ENCODE measurements at places on chromosomes 13 and 19.

- peak; percentile 45 for DNase-seq
These were observed 529.3 kb downstream of the IRS2 start for GRCh38 chr13:109256866-109257760.

DNA sequence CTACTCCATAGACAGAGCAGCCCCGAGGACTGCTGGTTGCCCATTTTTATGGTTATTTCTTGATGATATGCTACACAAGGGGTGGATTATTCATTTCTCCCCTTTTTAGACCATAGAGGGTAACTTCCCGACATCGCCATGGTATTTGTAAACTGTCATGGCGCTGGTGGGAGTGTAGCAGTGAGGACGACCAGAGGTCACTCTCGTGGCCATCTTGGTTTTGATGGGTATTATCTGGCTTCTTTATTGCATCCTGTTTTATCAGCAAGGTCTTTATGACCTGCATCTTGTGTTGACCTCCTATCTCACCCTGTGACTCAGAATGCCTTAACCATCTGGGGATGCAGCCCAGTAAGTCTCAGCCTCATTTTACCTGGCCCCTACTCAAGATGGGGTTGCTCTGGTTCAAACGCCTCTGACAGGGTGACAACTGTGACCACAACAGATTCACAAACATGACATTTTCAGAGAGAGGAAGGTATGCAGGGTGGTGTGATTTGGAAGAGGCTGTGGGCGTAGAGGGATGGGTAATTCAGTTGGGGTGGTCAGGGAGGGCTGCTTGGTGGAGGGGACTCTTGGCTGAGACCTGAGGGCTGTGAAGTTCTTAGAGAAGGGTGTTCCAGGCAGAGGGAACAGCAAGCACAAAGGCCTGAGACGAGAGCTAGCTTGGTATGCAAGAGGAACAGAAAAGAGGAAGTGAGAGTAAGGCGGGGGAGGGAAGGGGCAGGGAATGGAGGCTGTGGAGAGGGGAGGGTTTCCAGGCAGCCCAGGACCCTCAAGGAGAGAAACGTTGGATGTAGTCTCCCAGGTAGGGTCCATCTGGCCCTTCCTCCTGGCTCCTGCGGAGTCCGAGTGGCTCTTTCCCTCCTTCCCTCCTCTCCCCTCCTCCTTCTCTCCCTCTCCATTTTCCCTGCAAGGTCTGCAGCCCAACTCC is 23.5 kb downstream of the FAM187B start:
- no peak for DNase-seq

GRCh38 chr19:57161985-57162539 is 5.2 kb downstream of the DUXA start:
- no peak for DNase-seq

GRCh38 chr19:35955881-35956634 is 19.9 kb downstream of the LRFN3 start:
- DNase-seq = no peak

DNA sequence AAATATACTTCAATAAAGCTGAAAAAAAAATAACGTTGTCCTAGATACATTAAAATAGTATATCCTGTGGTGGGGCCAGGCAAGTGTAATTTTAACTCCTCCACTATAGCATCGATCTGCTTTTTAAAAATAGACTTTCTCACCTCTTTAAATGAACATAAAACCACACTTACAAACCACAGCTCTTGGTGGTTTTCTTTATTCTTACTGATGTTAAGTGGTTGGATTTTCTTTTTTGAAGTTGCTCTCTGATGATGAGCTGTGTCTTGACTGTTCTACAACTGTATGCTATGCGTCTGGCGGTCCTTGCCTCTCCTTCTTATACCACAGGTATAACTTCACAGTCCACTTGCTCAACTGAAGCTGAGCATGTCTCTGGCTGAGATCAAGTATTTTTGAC is 721.5 kb upstream of the KLHL1 start:
- DNase-seq = no peak

DNA sequence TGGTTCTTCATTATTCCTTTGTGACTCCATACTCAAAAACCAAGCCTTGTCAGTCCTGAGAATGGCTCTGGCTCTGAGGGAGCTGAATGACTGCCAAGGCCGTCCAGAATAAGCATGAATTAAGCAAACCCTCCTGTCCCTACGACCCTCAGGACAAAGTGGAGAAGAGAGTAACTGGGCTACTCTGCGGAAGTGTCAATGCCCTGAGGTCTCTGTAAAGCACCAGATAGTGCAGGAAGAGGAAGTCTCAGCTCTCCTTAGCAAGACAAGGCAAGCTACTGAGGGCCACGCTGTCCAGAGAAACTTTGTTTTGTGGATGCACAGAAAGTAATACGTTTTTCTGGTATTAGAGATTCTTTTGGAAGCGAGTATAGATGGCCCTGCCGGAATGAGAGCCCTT is 94.1 kb downstream of the RNASEH2B start:
- no peak for DNase-seq

- no peak for DNase-seq
These were observed 1401.8 kb downstream of the SLITRK5 start for GRCh38 chr13:89072979-89073378.

- DNase-seq = no peak
These were observed 2.3 kb upstream of the TGDS start for GRCh38 chr13:94598281-94598680.

- DNase-seq = no peak
These were observed 24.6 kb upstream of the ZNF431 start for GRCh38 chr19:21117041-21117907.

Data from HTR-8/SVneo (cell line).